Activated naive CD4-positive, alpha-beta T cell treated with anti-CD3 and anti-CD28 coated beads, Interleukin-2, amount 10 ng/mL, durations not matched to agents 5 hours and 36 hours (primary cell): ENCODE measurements at places on chromosomes 2 and 18. TPM values are rescaled to one million over a fixed set of nuclear protein-coding genes. Genes with fewer than 3 reads are reported as not detected.

Gene MGAT4A
- 92.9 TPM for total RNA-seq

Gene ERBB4
- not detected for total RNA-seq

Gene AQP12A
- total RNA-seq = not detected

Gene ACVR2A
- total RNA-seq = 14.4 TPM

Gene DHRS9
- total RNA-seq = not detected

Gene IL18R1
- total RNA-seq = 38.2 TPM

Gene SOWAHC
- total RNA-seq = 0.24 TPM

Gene CAB39
- 168 TPM for total RNA-seq

Gene PPIG
- total RNA-seq = 59.0 TPM

Gene EPHA4
- 26.3 TPM for total RNA-seq

Gene ABCG8
- total RNA-seq = not detected

Gene GLI2
- total RNA-seq = 0.22 TPM

Gene PROKR1
- not detected for total RNA-seq

Gene GATA6
- total RNA-seq = not detected

Gene RAB10
- total RNA-seq = 87.2 TPM

Gene ARHGAP25
- total RNA-seq = 79.6 TPM

Gene PROC
- total RNA-seq = not detected

Gene UPP2
- not detected for total RNA-seq

Gene TBC1D8
- total RNA-seq = 0.67 TPM

Gene SLC9A2
- not detected for total RNA-seq

Gene POTEI
- total RNA-seq = not detected

Gene MYO5B
- total RNA-seq = not detected

Gene CD28
- total RNA-seq = 128 TPM

Gene BOLL
- total RNA-seq = not detected

Gene MC4R
- not detected for total RNA-seq

Gene MTCL1
- 2.9 TPM for total RNA-seq

Gene GPATCH11
- 11.4 TPM for total RNA-seq

Gene SCG2
- not detected for total RNA-seq

Gene SPATA3
- total RNA-seq = not detected

Gene INHA
- total RNA-seq = not detected

Gene REG3G
- total RNA-seq = not detected

Gene LIPG
- 0.18 TPM for total RNA-seq

Gene FAM237A
- total RNA-seq = not detected

Gene PSME4
- total RNA-seq = 45.0 TPM

Gene LOXL3
- 0.07 TPM for total RNA-seq

Gene NMUR1
- total RNA-seq = 0.89 TPM

Gene LTBP1
- 0.43 TPM for total RNA-seq

Gene UGT1A4
- not detected for total RNA-seq

Gene PAIP2B
- total RNA-seq = 2.6 TPM

Gene CFC1
- not detected for total RNA-seq
